Renal cortical epithelial cell (primary cell): ENCODE measurements at places on chromosomes 4 and X.

DNA sequence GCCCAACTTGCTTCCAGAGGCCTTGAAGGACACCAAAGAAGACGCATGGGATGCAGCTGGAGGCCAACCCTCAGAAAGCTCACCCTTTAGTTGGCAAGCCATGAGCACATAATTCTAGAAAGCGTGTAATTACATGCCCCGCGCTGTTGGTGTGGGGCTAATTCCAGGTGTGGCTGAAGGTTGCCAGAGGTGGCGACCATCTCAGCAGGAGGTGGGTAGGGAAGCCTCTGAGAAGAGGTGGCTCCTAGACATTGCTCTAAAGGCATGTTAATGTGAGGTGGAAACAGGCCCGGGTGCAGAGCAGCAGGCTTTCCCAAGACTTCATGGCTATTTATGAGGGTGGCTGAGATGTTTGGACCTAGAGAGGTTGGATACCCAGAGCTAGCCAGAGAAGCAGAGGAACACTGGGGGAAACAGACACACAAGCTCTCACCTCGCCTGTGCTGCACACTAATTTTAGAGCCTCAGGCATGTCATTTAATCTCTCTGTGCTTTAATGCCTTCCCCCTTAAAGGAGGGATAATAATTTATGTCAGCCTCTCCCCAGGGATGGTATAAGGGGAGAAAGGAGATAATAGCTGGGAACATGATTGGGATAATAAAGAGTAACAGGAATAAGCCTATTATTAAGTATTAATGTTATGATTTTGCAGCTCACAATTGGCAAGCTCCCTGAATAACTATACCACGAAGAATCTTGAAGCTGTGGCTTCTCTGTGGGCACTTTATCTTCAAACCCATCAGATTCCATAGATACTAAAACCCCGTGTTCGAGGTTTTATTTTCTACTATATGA, 60.0 kb upstream of the HELT start:
- no peak for DNase-seq

DNA sequence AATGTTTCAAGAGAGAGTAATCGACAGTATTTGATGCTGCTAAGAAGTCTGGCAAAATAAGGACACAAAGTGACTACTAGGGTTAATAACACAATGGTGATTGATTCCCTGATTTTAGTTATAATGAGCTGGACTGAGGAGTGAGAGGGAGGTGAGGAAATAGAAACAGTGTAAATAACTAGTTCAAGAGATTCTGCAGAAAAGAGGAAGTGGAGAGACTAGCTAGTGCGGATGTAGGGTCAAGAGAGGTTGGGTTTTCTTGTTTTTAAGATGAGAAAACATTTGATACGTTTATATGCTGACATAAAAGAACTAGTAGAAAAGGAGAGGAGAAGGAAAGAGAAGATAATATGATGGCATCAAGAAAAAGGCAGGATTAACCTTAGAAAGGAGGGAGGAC, 12.2 kb upstream of the TRPC5 start:
- no peak for DNase-seq

GRCh38 chr4:120070196-120070595, 3.5 kb upstream of the MAD2L1 start:
- no peak for DNase-seq

DNA sequence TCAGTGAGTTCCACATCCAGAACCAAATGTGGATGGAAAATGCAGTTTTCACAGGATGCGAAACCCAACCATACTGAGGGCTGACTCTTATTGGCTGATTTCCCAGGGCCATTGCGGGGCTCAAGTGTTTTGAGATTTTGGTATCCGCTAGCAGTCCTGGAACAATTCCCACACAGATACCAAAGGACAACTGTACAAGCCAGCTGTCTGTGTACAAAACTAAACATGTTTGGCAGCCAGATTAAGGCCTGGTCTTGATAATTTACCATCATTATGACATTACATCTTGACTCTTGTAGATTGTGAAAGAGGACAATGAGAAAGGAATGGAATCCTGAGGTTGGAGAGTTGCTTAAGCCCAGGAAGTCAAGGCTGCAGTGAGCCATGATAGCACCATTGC, 121.9 kb downstream of the DKK2 start:
- DNase-seq: no peak

DNA sequence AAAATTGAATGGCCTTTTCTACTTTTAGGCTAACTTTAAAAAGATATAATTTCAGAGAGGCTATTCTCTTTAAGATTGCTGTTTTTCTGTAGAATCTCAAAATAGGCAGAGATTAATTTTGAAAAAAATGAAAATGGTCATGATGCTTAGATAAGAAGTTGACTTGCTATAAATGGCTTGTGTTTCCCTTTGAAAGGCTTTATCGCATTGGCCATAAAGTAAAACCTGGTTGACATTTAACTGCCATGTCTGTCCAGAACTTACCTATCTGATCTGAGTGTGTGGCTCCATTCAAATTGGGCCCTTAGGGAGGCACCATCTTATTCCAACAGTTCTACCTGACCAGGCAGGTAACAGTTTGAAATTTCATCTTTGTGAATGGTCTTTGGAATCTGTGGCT, 56.1 kb downstream of the AFF2 start:
- DNase-seq: no peak

- no peak for DNase-seq
These were observed 17.4 kb upstream of the FAM47E start for GRCh38 chr4:76233967-76234678.

DNA sequence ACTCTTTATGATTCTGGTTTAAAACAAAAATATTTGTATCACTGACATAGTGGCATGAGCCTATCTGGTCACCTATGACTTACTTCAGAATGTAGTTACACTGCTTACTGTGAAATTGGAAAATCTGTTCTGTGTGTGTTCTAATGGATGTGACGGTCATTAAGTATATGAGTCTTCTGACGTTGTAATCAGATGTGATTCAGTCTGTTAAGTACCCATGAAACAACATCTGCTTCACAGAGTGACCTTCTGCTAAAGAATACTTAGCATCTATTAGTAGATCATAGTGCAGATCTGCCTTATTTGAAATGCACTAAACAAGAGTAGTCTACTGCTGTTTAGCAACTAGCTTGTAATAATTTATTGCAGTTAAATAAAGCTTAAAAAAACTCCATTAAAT, 317.1 kb downstream of the DCTD start:
- DNase-seq: no peak

DNA sequence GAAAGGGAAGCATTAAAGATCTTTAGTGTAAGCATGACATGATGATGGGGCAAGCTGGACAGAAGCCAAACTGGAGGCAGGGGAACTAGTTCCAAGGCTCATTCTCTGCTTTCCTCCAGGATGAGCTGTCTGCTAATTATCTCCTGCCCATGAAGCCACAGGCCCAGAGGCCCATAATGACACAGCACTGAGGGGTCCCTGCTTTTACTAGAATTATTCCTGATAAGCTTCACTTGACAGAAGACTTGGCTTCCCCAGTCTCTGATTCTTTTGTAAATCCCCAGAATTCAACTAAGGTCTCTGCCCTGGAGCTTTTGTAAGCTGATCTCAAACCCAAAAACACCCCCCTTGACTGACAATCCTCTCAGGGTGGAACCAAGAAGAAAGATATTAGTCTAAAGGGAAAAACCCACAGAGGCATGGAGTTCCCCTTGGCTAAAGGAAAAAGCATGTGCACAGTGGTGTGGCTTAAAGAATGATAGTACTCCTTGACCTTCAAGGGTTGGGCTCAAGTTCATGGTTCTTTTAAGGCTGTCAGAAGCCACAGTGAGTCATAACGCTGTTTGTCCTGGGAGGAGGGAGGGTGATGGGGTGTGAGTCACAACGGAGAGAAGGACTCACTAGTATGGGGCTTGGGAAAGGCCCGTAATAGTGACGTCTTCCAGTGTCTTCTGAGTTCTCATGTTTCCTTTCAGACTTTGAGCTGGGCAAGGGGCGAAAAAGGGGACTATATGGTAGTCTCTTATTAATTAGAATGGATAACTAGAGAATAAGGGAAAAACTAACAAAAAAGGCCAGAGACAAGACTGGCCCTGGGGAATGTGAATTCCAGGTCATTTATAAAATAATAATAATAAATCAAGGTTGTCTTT, 146.0 kb upstream of the CPEB2 start:
- peak; percentile 100 for DNase-seq

DNA sequence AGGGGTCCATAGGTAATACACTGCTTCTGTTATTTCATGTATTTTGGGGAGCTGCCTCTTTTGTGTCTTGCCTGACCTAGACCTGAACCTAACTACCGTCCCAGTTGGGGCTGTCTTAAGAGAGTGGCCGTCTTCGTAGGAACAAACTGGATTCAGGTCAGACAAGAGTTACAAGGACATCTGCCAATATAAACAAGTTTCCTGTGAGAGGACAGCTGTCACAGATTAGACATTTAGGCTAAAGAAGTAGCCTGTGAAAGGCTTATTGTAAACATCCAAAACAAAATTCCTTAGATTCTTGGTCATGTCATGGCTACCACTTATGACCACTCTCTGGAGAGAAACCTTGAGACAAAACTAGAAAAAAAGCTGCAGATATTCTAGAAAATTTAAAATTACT, 797.6 kb upstream of the AADAT start:
- DNase-seq: peak; percentile 11

DNA sequence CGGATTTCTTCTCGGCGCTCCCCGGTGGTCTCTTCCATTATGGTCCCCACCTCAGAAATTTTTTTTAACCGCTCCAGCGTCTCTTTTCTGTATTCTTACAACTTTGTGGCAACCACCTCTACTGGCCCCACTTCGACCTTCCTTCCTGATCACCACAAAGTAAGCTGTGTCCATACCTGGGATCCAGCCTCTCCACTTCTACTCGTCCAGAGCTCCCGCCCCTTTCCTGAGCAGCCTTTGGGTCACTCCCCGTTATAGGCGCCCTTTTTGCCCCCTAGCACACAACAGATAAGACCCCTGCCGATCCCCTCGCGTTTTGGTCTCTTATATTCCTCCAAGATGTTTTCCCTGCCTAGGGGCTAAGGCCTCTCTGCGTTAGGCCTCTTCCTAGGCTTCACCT, 557 bp downstream of the PIGG start:
- DNase-seq: no peak

DNA sequence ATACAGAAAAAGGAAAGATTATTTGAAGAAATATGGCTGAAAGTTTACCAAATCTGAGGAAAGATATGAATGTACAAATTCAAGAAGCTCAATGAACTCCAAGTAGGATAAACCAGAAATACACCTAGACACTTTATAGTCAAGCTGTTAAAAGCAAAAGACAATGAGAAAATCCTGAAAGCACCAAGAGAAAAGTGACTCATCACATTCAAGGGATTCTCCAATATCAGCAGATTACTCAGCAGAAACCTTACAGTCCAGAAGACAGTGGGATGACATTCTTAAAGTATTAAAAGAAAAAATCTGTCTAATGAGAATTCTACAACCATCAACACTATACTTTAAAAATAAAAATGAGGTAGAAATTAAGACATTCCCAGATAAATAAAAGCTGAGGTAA, 223.8 kb upstream of the ZCCHC13 start:
- DNase-seq: no peak
